Fibroblast of skin of right biceps (primary cell): ENCODE measurements at places on chromosomes 1 and 21.

GRCh38 chr1:75085931-75086330 lies 48.3 kb upstream of the LHX8 start:
- DNase-seq: no peak

DNA sequence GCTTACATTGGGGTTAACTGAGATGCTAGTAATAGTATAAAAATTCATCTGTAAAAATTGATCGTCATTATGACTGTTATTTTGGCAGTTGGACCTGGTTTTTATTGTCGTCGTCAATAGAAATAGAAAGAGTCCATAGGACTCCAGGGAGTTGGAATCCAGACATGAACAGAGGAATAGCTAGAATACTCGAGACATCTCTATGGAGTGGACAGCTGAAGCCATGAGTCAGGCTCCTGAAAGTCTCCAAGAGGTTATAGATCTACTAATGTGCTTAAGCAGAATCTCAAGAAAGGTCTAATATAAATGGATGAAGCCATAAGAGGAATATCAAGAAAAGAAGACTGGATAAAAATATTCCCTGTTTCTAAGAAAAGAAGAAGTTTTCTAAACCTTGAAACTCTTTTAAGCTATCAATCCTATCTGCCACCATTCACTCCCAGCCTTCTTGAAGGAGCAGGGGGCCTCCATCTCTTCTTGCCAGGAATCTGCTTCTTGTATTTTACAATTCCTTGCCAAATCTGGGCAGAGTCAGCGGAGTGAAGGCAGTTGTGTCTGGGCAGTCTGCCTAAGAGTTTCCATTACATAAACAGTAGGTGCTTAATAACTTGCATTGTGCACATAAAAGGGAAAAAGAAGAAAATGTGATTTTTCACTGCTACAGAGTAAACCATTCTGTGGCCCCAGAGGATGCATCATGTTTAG lies 163.3 kb downstream of the ST6GALNAC5 start:
- no peak for DNase-seq

DNA sequence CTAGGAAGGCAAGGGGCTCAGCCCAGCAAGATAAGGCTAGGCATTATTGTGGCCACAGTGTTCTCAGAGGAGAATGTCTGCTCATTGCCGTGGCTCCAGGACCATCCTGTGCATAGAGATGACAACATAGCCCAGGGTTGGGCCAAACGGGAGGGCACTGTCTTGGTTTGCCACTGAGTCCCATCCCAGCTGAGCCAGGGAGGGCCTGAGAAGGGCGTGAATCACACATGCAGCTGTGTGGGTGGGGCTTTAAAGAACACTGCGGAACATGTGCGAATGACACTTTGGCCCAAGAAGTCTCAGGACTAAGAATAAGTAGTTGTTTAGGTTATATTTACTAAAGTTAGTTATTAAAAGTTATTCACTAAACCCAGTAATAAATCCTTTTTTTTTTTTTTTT lies 18.5 kb downstream of the CHAF1B start:
- no peak for DNase-seq

DNA sequence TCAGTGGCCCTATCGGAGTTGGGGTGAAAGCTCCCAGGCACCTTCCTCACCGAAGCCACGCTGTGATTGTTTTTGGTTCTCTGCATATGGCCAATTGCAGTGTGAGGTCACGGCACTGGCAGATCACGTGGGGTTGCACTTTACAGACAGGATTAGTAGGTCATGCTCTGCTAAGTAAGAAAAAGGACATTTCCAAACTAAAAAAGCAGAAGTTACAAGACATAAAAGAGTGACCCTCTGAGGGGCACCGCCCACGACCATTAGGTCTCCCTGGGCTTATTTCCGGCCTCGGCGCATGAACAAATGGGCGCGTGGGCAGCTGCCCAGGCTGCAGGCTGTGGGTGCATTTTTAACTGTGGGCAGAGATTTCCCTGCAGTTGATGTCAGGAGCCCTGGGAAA lies 2.0 kb downstream of the CAPN9 start:
- DNase-seq: no peak

DNA sequence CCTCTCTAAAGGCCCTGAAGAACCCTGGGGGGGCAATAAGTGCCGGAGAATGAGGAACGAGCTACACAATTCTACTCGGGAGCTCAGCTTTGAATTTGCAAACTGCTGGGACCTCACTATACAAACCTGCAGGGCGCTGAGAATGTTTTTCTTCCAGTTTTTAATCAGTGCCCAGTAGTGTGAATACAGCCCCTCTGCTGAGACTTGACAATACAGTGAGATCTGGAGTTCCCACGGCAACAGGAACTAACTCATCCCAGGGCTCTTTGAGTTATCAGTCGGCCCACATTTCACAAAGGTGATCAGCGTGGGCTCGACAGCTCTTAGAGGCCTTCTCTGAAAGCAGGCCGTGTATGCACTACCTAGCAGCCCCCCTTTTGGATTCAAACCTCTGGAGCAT lies 41.7 kb downstream of the TMEM53 start:
- DNase-seq: no peak

DNA sequence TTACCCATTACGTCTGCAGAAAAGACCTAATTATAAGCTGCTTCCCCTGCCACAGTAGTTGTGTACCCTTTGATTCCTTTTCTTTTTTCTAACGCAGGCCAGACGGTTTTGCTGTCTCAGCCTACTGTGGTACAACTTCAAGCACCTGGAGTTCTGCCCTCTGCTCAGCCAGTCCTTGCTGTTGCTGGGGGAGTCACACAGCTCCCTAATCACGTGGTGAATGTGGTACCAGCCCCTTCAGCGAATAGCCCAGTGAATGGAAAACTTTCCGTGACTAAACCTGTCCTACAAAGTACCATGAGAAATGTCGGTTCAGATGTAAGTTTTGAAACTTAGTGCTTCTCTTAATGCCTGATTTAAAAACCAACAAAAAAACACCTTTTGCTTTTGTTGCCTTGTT lies 35.8 kb downstream of the ATF6 start:
- DNase-seq: no peak

GRCh38 chr1:211495584-211495983 lies 3.6 kb upstream of the RD3 start:
- no peak for DNase-seq

GRCh38 chr1:33725037-33725436 lies 138.8 kb upstream of the HMGB4 start:
- DNase-seq: no peak

DNA sequence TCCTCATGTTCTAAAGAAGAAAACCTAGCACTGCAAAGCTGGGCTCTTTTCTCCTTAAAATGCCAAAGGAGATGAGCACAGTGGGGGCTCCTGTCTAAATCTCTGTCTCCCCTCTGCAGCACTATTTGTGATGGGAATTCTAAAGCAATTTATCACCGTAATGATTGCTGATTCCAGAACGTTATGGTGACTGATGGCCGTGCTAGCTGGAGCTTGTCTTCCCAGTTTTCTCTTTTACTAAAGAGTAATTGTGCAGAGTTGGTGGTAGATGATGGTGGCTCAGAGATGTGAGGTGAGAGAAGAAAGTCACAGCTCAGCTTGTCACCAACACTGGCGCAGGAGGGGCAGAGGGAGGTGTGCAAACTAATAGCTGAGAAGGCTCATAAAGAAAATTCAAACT lies 60.7 kb upstream of the ATP2B4 start:
- no peak for DNase-seq

- no peak for DNase-seq
These were observed 7.6 kb upstream of the GADD45A start for GRCh38 chr1:67677408-67677807.

DNA sequence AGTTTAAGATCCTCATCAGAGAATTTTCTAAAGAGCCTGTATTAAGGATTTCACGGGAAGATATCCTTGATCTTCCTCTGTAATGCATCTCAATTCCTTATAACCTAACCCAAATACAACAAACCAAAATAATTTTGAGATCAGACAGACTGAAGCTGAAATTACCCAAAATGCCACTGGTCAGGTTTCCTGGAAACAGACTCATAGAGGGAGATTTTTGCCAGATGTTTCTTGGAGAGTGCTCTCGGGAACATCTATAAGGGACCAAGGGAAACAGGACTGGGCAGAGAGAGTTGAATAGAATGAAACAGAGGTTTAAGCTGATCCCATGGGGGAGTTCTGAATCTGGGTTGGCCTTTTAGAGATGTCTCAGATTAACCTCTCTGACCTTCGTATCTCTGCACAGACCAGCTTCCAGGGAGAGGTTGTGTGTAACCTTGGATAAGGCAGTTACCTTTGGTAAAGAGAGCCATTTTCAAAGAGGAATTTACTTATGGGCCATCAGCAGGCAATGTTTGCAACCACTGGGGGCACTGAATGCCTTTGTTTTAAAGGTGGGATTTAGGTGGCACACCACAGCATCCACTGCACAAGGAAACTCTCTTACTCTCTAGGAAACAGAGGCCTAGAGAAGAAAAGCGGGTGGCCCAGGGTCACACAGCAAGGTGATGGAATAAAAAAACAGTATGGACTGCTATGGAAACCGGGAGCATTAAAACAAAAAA lies 130.8 kb upstream of the SGIP1 start:
- no peak for DNase-seq

- DNase-seq: no peak
These were observed 222.6 kb upstream of the DPYD start for GRCh38 chr1:98143403-98143802.

DNA sequence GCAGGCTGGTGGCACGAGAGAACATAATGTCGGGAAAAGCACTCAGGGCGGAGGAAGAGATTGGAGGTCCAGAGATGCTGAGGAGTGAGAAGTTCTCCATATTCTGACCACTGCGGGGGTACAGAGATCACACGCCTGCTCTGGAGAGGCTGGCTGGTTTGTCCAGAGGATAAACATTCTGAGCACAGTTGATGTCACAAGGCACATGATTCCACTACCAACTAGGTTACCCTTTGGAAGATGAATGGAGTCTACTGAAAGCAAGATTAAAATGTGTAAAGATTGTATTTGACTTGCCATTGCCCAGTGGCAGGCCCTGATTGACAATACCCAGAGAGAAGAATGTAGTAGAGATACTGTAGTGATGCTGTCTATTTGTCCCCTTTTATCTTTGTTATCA lies at the start of gene SPATA46:
Gene SPATA46 (minus strand): TSS at position 164 of the 400 bp plus-strand sequence. CDS start 64 bp downstream, at position 100.
- DNase-seq: no peak

- DNase-seq: no peak
These were observed 467.0 kb upstream of the USP24 start for GRCh38 chr1:55682198-55682597.

DNA sequence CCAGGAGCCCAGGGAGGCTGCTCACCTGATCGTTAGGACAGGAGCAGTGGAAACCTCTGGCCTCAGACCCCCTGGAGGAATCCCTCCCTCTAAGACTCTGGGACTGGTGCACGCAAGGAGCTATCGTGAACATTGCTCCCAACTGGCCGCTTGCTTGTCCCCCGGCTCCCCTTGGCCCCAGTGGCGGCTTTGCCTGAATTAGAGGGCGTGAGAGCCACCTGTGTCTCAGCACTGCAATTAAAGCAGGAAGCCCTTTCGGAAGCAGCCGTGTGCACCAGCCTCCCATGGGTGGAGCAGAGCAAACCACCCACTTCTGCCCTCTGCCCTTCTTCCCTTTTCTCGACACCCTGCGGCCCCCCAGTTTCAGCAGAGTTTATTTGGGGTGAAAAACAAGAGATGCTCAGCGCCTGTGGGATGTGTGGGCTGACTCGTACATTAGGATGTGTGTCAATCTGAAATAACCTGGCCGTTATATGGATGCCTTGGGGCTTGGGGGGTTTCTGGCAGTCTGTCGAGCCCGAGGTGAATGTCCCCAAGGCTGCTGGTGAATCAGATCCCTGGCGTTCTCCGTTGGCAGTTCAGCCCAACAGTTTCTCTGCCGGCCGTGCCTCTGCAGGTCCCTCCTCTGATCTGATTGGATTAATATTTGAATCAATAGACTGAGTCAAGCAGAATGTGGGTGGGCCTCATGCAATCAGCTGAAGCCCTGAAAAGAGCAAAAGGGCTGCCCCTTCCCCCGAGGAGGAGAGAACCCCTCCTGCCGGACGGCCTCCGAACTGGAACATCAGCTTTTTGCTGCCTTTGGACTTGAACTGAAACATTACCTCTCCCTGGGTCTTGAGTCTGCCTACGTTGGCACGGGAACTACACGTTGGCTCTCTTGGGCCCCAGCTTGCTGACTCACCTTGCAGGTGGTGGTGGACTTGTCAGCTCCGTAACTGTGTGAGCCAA lies 7.3 kb upstream of the UMODL1 start:
- DNase-seq: no peak

- DNase-seq: no peak
These were observed 486.9 kb upstream of the NCAM2 start for GRCh38 chr21:20511216-20511880.

DNA sequence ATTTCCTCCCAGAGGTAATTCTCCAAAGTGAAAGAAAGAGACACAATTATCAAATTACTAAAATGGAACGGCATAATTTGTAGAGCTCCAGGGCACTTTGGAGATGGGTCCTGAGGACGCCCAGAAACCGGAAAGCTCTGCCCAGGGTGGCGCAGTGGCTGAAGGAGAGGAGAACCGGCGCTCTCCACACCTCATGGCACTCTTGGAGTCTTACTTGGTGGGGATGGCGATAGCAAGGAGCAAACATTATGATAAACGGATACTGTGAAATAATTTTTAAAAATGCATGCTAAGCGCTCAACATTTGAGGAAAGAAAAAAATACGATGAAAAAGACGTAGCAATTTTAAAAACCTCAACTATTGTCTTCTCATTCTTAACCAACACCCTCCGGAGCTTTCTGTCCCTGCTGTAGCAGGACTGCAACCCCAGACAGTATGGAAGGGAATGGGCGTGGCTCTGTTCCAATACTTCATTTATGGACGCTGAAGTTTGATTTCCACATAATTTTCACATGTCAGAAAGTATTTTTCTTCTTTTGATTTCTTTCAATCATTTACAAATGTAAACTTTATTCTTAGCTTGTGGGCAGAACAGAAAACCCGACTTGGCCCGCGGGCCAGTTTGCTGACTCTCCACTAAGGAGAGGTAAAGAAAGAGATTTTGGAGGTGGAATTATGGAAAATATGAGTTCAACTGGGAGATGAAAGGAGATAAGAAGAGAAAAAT lies 1.1 kb downstream of the S100A11 start:
- peak; percentile 35 for DNase-seq

- DNase-seq: peak; percentile 27
These were observed 116.1 kb downstream of the SPATA17 start for GRCh38 chr1:217747156-217747769.

DNA sequence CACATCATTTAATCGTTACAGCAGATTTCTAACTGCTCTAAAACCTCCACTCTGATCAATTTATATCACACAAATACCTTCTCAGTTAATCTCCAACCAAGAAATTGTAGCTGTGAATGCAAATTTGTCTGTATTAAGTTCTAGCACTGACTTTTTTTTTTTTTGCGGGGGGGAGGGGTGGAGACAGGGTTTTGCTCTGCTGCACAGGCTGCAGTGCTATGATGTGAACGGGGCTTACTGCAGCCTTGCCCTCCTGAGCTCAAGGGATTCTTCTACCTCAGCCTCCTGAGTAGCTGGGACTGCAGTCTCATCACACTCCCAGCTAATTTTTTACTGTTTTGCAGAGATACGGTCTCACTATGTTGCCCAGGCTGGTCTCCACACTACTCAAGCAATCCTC lies 163.6 kb downstream of the RERE start:
- DNase-seq: no peak

DNA sequence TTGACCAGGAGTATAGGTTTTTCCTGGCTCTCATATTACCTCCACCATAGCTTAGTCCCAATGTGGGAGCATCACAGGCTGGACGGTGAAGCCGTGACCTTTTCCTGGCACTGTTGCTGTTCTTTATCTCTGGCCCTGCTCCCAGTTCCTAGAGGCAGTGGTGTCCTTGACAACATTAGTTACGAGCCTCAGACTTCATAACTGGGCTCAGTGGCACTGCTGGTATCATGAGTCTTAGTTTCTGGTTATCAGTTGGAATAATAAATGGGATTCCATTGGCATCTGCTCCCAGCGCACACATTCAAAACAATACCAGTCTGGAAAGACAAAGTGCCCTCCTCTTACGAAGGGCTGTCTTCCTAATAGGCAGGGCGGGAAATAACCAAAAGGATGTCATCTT lies 8.0 kb downstream of the RNPEP start:
- no peak for DNase-seq
